ENCODE measurements at places on chromosomes 7 and 10.

DNA sequence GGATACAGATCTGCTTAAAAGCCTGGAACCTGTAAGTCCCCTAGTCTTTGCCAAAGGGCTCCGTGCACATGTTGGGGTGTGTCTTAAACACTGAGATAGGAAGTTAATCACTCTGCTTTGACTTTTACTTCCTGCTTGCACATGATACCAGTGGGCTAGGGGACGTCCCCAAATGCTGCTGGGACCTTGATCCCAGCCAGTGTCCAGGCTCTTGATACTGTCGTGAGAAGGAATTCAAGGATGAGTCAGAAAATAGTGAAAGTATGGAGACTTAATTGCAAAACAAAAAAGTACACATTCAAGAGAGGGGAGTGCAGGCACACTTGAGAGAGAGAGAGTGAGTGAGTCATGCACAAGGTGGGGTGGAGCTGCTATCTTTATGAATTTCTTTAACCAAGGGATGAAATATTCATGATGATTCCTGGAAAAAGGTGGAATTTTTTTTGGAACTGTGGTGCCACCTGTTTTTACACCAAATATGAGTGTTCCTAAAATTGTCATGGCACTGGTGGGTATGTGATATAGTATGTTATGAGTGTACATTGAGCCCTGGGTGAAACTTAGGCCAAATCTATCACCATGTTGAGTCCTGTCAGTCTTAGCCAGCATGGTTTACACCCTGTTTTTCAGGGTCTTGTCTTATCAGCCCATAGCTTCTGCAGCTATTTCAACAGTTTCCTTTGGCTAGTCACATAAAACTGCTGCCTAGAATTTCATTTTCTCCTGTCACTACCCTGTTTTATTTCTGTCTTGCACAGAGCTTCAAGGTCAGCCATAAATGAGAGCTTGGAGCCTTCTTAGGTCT is 88.3 kb upstream of the CYP26C1 start:
- peak overlapping the region; percentile 11 for H3K4me3 ChIP-seq
- peak; percentile 38 for DNase-seq
- peak overlapping the region; percentile 29 for H3K27ac ChIP-seq
- H3K27me3 ChIP-seq, result no peaks in the 10 kb centered on the region
- H3K36me3 ChIP-seq, result no peaks in the 10 kb centered on the region
- peaks cover 12% of the 10 kb centered on the region for H3K4me1 ChIP-seq

DNA sequence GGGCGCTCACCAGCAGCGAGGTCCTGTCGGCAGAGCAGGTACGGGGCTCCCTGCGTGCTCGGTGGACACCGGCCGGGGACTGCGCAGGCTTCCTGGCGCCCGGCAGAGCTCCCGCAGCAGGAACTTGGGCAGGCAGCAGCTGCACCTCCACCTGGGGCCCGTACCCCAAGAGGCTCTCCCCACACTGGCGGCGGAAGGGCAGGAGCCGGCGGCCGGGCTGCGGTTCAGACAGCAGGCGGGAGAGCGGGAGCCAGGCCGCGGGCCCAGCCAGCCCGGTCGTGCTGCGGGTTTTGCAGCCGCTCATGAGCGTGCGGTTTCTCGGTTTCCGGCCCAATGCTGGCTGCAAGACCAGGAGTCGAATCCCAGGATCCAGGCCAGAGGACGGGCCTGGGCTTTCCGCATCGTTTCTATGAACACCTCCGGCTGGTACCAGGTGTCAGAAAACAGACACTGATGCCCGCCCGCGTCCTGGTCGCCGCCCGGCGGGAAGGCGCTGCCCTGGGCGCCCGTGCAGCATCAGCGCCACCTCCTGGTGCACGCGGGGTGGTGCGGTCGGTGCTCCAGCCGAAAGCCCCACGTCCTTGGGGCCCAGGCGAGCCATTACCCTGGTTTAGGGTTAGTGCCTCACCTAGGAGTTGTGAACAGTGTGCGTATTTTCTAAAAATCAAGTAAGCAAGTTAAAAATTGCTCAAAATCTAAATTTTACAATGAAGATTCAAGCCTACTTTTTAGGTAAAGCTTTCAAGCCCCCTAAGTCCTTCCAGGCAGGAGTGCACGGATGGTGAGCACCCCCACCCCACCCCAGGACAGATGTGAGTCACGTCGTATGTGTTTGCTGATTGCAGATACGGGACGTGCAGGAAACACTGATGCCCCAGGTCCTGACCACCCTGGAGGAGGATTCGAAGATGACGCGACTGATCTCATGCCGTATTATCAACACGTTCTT is 47.4 kb upstream of the PRKAR1B start:
- no peaks in the 10 kb centered on the region for H3K27me3 ChIP-seq
- no peaks in the 10 kb centered on the region for H3K4me1 ChIP-seq
- no peak for DNase-seq
- H3K4me3 ChIP-seq, result no peak overlapping the region
- H3K27ac ChIP-seq, result no peak overlapping the region

DNA sequence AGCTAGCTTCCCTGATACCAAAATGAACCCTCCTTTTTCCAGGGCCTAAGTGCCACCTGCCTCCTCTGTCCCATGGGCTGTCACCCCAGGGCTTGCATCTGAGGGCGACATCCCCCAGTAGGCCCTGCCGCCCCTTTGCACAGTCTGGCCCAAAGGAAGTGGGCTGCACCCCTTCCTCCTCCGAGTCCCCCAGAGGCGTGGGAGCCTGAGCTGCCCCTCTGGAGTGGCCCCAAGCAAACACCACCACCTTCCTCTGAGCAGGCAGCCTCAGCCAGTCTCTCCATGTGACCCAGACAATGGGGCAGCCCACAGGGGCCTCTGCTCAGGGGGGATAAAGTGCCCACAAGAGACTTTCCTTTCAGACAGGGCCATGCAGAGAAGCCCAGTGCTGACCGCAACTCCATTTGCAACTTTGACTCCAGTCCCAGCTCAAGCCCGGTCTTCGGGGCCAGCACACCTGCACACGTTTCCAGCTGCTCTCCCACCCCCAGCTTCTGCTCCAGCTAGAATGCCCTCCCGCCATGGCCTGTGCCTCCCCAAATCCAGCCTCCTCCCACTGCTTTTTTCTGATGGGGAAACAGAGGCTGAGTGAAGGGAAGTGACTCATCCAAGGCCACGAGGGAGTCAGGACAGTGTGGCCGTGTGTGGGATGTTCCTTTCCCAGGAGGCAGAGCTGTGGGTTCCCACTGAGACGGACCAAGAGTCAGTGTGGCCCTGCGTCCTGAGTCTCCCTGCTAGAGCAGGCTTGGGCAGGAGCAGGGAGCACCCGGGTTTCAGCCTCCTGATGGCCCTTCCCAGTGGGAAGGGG is 111.9 kb downstream of the ZMIZ1 start:
- no peaks in the 10 kb centered on the region for H3K27me3 ChIP-seq
- peaks cover 28% of the 10 kb centered on the region for H3K4me1 ChIP-seq
- DNase-seq, result no peak
- H3K4me3 ChIP-seq, result no peak overlapping the region
- no peaks in the 10 kb centered on the region for H3K36me3 ChIP-seq

DNA sequence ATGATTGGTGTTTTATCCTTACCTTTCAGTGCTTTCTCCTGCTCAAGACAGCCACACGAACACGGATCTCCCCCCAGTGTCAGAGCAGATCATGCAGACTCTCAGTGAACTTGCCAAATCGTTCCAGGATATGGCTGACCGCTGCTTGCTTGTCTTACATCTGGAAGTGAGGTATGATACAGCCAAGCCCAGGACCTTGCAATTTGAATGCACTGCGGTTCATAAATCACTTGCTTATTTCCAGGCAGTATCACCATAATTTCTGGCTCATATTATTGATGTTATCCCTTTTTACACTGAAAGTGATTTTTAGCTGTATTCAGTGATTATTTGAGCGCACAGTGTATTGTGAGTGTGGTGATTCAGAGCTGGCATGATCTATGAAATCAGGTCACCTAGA is 129.7 kb upstream of the LRGUK start:
- no peak for DNase-seq
- H3K27ac ChIP-seq, result no peak overlapping the region
- H3K4me1 ChIP-seq, result no peaks in the 10 kb centered on the region
- no peaks in the 10 kb centered on the region for H3K27me3 ChIP-seq
- H3K36me3 ChIP-seq, result no peaks in the 10 kb centered on the region
- H3K4me3 ChIP-seq, result no peak overlapping the region

DNA sequence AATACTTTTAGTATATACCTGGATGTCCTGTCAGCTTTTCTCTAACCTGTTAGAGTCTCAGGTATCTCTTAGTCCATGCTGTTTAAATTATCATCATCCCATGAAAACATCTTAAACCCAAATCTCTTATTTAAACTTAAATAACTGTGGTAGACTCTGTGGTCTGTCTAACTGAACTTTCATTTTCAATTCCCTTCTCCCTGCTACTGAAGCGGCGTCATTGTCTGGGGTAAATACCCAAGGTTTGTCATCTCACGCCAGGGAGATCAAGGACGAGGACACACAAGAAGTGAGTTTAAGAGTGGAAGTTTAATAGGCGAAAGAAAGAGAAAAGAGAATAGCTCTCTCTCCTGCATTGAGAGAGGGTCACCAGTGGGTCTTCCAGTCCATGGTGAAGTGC is 804.4 kb upstream of the CELF2 start:
- no peak overlapping the region for H3K4me3 ChIP-seq
- H3K27me3 ChIP-seq, result no peaks in the 10 kb centered on the region
- H3K36me3 ChIP-seq, result no peaks in the 10 kb centered on the region
- H3K27ac ChIP-seq, result no peak overlapping the region

GRCh38 chr7:107201795-107202450 is 33.1 kb downstream of the HBP1 start:
- H3K27me3 ChIP-seq, result no peaks in the 10 kb centered on the region
- H3K4me3 ChIP-seq, result no peak overlapping the region

- no peaks in the 10 kb centered on the region for H3K27me3 ChIP-seq
- no peak overlapping the region for H3K4me3 ChIP-seq
- H3K27ac ChIP-seq, result no peak overlapping the region
- no peaks in the 10 kb centered on the region for H3K36me3 ChIP-seq
- H3K4me1 ChIP-seq, result no peaks in the 10 kb centered on the region
Measured at GRCh38 chr7:143988976-143989745, 11.0 kb upstream of the OR6B1 start.

DNA sequence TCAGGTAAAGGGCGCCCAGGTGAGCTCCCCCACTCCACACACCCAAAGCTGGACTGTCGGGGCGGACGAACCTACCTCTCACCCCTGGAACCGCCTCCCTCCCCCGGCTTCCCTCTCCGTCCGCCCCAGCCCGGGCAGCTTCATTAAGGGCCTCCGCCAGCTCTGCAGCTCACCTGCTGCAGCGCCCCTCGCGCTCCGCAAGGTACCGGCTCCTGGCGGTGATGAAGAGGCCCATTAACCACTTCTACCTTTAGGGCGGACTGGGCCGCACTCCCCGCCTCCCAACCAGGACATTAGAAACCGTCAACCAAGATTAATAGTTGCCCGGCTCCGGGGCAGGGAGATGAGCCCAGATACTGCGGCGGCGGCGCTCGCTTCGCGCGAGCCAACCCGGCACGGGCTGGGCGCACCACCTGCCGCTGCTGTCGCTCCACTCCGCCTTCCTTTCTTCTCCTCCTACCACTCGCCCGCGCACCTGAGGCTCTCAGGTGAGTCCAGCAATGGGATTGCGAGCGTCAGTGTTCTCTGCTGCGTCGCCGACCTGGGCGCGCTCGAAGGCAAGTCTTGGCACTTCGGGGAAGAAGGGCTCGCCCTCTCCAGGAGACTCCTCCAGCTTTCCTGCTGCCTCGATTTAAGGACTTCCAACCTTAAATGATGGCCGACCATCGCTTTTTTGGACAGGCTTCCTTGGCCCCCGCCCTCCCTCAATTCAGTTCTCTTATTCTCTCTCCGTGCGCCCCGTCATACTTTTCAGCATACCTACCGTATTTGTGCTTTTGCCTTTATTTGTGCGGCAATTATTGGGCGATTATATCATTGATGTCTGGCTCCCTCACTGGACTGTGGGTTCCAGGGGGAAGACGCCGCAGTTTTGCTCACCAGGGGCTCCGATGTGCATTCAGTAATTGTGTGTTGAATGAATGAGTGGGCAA is 13.6 kb upstream of the KAZALD1 start:
- peak overlapping the region; percentile 27 for H3K4me3 ChIP-seq
- DNase-seq, result no peak
- peaks cover 39% of the 10 kb centered on the region for H3K27me3 ChIP-seq
- no peak overlapping the region for H3K27ac ChIP-seq
- no peaks in the 10 kb centered on the region for H3K36me3 ChIP-seq
- H3K4me1 ChIP-seq, result peaks cover 26% of the 10 kb centered on the region

- no peak for DNase-seq
- H3K4me1 ChIP-seq, result no peaks in the 10 kb centered on the region
- H3K27ac ChIP-seq, result no peak overlapping the region
- peaks cover 1% of the 10 kb centered on the region for H3K36me3 ChIP-seq
- H3K27me3 ChIP-seq, result peaks cover 4% of the 10 kb centered on the region
Measured at GRCh38 chr10:117492504-117492903, 50.0 kb upstream of the EMX2 start.

DNA sequence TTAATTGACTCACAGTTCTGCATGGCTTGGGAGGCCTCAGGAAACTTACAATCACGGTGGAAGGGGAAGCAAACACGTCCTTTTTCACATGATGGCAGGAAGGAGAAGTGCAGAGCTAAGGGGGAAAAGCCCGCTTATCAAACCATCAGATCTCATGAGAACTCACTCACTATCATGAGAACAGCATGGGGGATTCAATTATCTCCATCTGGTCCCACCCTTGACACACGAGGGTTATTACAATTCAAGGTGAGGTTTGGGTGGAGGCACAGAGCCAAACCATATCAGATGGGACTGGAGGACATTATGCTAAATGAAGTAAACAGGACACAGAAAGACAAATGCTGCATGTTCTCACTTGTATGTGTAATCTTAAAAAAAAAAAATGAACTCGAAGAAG is 141.4 kb upstream of the HABP2 start:
- no peak overlapping the region for H3K27ac ChIP-seq
- no peaks in the 10 kb centered on the region for H3K4me1 ChIP-seq
- no peak overlapping the region for H3K4me3 ChIP-seq

DNA sequence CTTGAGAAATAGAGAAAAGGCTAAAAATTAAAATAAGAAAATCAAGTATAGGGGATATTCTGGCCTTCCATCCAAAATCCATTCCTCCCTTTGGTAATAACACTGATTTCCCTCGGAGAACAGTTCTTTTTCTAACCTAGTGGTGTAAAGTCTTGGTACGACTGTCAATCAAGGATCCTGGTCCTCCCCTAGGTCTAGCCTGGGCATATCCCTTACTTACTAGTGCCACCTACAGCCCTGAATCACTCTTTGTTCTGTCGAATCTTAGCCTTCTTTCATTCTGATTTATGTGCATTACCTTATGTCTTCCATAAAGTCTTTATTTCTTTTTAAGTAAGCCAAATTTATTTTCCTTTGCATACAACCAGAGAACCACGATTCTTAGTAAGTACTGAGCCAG is 298.7 kb upstream of the LRRTM3 start:
- H3K27me3 ChIP-seq, result no peaks in the 10 kb centered on the region
- H3K27ac ChIP-seq, result no peak overlapping the region
- DNase-seq, result no peak

DNA sequence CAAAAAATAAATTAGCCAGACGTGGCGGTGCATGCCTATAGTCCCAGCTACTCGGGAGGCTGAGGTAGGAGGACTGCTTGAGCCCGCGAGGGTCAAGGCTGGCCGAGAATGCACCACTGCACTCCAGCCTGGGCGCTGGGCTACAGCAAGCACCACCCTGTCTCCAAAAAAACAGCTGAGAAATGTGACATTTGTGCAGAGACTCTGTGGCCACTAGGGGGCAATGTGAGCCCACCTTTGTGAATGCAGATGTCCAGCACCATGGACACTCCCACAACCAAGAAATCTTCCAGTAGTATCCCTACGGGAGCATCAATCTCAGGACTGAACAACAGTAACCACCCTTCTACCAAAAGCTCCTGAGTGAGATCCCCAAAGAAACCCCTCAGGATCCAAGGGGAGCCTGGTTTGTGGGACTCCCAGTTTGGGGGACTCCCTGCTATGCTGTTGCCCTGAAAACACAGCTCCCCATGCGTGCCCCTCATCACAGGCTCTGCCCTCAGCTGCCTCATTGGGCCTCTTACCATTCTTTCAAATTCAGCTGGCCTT is 6.2 kb upstream of the AHCYL2 start:
- DNase-seq, result peak; percentile 45
- no peak overlapping the region for H3K27ac ChIP-seq
- no peaks in the 10 kb centered on the region for H3K27me3 ChIP-seq
- H3K4me1 ChIP-seq, result no peaks in the 10 kb centered on the region
- H3K36me3 ChIP-seq, result no peaks in the 10 kb centered on the region
